NCI-H774 (cell line): ENCODE measurements at places on chromosomes 6 and 20.

GRCh38 chr6:139381216-139381865, 6.9 kb upstream of the CITED2 start:
- no peak for DNase-seq

- no peak for DNase-seq
Measured at GRCh38 chr20:50323209-50323608, 132.6 kb downstream of the CEBPB start.

DNA sequence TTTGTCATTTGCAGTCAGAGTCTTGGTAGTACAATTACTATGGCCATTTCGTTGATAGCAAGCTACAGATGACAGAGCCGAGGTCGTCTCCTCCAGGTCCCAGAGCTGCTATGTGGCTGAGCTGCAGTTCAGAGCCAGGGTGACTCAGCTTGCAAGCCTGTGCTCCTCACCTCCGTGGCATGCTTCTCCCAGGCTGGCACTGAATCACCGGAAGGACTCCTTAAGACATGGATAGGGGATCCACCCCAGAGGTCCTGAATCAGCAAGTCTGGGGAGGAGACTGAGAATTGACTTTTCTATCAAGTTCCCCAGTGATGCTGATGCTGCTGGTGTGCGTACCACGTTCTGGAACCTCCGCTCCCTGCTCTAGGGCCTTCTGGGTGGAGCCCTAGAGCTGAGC, 291.2 kb downstream of the CDH26 start:
- DNase-seq = no peak

- DNase-seq = no peak
Measured at GRCh38 chr6:72133324-72133723, 247.0 kb downstream of the RIMS1 start.

GRCh38 chr6:157169656-157170055, 153.7 kb downstream of the TMEM242 start:
- DNase-seq = no peak

DNA sequence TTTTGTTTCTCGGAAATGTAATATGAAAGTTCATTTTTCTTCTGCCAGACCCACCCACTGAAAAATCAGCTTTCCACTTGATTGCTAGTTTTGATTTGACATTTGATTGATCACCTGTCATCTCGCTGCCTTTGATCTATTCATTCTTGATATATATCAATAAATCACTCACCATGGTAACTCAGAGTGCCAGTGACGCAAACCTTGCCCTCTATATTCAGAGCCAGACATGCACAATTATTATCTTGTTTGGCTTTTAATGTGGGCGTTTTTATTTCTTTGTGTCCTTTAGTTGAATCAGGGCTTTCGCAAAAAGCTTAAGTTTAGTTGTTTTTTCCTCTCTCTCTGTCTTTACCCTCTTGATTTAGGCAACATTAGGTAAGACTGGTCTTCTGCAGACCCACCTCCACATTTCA, 2.0 kb downstream of the TSHZ2 start:
- DNase-seq = no peak

DNA sequence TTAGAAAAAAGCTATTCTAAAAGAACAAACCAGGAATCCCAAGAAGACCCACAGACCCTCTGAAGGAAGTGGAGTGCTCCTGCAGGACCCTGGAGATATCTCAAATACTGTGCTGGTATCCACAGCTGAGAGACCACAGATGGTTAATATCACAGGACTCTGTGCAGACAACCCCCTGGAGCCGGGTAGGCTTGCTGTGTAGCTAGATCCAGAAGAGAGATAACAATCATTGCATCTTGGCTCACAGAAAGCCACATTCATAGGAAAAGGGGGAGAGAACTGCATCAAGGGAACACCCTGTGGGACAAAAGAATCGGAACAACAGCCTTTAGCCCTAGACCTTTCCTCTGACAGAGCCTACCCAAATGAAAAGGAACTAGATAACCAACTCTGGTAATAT, 689.5 kb downstream of the PHF3 start:
- no peak for DNase-seq

DNA sequence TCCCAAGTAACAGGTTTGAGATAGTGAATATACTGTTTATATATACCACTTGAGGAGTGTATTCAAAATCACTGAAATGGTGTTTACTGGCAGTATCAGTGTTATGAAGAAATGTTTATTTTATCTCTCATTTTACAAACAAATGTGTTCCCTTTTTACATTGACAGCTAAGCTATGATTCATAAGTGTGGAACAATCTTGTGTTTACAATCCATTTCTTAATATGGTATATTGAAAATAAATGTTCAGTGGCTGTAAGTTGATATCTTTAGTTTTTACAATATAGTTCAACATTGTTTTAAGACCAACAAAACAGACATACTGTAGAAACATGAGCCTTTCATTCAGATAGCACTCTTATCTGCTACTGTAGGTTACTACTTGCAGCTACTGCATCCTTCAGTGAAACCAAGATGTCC, 14.3 kb downstream of the PHF3 start:
- DNase-seq = peak; percentile 14

GRCh38 chr20:371755-372542, 8.6 kb upstream of the TRIB3 start:
- no peak for DNase-seq

DNA sequence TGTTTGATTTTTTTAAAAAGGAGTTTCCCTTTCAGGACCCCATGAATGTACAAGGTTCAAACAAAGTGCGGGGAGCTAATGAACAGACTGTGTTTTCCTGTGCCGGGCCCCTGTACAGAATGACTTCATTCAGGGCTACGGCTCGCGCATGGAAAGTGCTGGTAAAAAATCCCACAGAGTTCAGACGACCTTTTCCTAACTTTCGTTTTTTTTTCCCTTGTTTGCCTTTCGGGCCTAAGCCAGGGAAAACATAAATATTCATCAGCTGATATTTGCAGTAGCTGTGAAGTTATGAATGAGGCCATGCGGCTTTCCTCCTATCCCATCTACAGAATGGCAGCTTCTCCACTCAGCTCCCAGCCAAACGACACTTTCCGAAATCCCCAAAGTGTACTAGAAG, 74.0 kb downstream of the HAO1 start:
- DNase-seq = no peak

- no peak for DNase-seq
Measured at GRCh38 chr6:167244991-167245390, 46.1 kb upstream of the UNC93A start.

DNA sequence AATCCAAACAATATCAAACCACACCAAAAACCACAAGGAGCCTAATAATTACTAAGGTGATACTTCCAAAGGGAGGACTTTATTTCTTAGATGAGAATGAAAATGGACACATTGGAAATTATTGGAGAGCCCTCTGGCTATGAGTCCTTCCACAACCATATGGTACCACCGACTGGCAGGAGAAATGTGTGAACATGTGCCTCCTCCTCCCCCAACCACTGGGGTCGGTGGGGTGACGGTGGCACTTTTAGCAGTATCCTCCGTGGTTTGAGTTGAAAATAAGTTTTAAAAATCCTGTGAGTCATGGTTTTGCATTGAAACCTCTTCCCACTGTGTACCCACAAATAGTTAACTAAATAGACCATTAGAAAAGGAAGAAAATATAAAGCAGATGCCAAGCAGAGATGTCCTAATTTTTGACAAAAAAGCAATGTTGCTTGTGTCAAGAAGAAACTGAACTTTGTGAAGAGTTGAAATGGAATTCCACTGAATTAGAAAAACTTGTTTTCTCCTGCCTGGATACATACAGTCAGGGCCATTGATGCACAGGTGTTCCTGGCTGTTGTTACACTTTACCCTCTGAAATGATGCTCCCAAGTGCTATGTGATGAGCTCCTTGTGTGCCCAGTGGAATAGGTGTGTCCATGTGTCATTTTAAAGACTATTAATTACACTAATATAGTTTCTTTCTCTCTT, 3.2 kb downstream of the EDN1 start:
- no peak for DNase-seq

GRCh38 chr6:117270055-117270842, 4.9 kb downstream of the VGLL2 start:
- DNase-seq = no peak

- no peak for DNase-seq
Measured at GRCh38 chr6:75101896-75102295, 104.0 kb downstream of the COL12A1 start.

GRCh38 chr20:32678948-32679347, 5.2 kb upstream of the C20orf203 start:
- DNase-seq = no peak

DNA sequence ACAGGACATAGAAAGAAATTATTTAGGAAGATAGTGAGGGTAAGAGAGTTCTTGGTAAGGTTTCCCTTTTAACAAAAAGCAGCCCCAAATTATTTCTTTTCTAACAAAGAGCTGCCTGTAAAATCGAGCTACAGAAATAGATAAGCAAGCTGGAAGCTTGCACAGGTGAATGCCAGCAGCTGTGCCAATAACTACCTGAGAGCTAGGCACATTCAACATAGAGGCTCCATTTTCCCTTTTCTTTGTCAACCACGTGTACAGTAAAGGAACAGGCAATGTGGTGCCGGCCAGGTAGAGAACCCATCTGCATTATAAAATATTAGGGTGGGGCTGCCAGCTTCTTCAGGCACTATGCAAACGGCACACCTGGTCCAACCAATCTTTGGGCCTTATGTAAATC, 341.6 kb upstream of the JAG1 start:
- peak; percentile 46 for DNase-seq

GRCh38 chr6:170455335-170455979, 97.7 kb downstream of the PSMB1 start:
- DNase-seq = no peak

DNA sequence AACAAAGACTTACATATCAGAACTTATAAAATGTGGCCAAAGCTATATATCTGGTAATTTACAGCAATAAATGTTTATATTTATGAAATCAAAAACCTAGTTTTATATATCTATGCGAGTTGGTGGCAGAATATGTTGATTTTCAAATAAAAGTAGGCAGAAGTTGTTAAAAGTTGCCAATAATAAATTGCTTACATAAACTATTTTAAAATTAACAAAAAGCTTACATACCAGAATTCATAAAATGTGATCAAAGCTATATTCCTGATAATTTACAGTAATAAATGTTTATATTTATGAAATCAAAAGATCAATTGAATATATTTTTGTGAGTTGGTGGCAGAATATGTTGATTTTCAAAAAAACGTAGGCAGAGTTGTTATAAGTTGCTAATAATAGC, 451.8 kb upstream of the KHDRBS2 start:
- DNase-seq = no peak

DNA sequence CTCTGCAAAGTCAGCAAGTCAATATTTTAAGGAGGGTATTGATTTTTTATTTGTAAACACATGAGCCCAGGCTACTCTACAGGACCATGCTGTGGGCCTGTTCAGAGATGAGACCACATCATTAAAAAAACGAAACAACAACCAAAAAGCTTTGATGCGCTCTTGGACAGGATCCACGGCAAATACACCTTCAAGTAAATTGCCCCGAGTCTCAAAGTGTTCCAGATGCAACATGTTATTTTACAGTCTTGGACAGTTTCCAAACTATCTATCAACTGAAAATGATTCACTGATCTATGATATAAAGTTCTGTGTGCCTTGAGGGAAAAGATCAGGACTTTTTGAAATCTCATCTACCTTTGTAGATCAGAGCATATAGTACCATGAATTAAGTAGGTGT, 25.8 kb upstream of the CARMIL1 start:
- DNase-seq = no peak

- no peak for DNase-seq
Measured at GRCh38 chr6:4817551-4817950, 41.3 kb downstream of the CDYL start.

DNA sequence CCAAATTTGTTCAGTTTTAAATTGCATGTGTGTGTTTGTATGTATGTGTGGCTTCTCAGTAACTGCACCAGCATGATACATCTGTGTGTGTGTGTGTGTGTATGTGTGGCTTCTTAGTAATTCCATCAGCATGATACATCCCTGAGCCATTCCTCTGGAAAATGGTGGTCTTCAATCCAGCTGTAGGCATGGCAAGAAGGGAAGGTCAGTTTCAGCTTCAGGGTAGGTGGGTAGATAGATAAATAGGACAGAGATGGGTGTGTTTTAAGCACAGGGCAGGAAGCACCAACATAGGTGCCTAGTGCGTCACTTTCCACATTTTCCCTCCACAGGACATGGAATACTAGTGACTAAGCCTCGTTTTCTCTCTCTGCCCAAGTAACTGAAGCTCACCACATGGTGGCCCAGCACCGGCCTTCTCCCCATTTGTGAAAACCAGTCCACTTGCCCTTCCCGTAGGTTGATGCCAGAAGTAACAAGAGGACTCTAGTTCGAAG, 82.9 kb downstream of the RPP40 start:
- DNase-seq = no peak

GRCh38 chr6:101879782-101880181, 486.3 kb downstream of the GRIK2 start:
- DNase-seq = no peak

- no peak for DNase-seq
Measured at GRCh38 chr20:5710551-5710950, 39.6 kb upstream of the SHLD1 start.

GRCh38 chr6:33898771-33899170, 95.0 kb upstream of the MLN start:
- no peak for DNase-seq

DNA sequence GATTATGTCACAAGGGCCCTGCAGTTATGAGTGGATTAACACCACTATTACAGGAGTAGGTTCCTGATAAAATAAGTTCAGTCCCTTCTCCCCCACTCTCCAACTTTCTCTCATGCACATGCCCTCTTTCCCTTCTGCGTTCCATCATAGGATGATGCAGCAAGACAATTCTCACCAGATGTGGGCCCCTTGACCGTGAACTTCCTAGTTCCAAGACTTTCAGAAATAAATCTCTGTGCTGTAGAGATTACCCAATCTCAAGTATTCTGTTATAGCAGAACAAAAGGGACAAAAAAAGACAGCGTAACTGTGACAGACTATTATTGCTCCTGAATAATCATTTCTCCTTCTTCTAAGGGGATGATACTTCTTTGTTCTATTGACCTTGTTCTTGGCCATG, 33.8 kb upstream of the TMEM244 start:
- no peak for DNase-seq

DNA sequence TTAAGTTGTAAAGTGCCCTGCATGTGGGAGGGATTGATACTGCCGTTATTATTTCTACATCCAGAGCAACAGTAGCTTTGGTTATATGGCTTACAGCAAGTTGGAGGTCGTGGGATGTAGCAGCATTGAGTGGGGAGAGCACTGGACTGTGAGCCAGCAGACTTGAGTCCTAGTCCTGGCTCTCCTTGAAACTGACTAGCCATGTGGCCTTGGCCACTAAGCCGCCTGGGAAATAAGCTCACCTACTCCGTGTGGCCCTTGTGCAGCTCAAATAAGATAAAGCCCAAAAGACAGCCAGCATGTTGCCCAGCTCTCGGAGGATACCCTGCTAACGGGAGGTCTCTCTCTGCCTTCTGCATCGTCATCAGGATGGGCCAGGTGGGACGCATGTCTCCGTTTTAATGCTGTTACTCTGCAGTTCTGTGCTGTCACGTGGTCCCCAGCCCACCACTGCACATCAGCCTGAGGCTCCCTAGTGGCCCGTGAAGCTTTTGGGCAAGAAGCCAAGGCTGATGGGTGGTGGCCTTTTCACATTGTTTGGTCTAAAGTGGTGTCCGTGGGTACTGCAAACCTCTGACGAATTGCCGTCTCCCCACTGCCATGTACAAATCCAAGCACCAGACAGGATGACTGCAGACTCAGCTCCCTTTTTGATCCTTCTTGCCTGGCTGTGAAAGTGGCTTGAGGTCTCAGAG, 7.9 kb downstream of the EPB41L1 start:
- DNase-seq = no peak
